ENCODE measurements at places on chromosomes 6 and 20.

DNA sequence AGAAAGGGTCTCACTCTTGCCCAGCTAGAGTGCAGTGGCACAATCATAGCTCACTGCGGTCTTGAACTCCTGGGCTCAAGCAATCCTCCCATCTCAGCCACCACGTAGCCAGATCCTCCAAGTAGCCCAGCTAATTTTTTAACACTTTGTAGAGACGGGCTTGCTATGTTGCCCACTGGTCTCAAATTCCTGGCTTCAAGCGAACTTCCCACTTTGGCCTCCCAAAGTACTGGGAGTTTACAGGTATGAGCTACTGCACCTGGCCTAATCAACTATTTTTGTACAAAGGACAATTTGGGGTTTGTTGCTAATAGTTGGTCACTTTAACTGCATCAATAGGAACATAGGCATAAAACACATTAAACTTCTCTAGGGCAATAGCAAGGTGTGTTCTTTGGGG is 29.9 kb upstream of the SYNCRIP start:
- DNase-seq = no peak

- no peak for DNase-seq
Measured at GRCh38 chr6:129849456-129849855, 11.7 kb downstream of the TMEM244 start.

DNA sequence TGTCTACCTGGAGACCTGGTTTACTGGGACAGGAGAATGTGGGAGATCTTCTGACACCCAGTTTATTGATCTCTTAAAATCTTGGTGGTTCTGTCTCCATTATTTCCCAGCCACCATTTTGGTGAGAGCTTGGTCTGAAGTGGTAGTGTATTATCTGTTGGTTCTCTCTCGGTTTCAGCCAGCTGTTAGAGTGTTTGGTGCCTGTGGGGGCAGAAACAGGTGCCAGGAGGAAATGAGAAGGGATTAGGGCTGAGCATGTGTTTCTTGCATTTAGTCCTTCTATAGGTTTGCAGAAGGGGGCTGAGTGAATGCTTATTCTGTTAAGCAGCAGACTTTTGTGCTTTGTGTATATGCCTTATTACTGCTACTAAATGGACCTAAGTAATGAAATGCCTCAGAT is 9.6 kb downstream of the JARID2 start:
- peak; percentile 41 for DNase-seq

- no peak for DNase-seq
Measured at GRCh38 chr6:29567541-29567940, 8.0 kb upstream of the UBD start.

DNA sequence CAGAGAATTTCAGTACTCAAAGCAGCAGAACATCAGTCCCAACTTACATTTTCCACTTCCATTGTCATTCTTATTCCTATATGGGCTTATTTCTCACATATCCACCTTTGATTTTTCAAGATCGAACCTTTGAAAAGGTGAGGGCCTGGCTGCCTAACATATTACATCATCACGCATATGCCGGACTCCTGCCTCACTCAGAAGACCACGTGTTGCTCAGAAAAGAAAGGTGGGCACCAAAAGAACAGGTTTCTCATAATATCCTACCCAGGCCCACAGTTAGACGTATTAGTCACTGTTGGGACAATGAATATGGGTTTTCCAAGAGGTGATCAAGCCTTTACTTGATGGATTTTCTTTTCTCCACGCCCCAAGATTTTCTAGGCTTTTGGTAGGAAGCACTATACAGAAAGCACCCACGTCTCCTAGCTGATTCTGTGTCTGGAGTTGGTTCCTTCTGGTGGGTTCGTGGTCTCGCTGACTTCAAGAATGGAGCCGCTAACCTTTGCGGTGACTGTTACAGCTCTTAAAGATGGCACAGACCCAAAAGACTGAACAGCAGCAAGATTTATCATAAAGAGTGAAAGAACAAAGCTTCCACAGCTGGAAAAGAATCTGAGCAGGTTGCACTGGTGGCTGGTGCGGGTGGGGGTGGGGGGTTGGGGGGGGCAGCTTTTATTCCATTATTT is 168.9 kb downstream of the ATXN1 start:
- no peak for DNase-seq

Data from GM13977 (cell line).